ENCODE measurements at places on chromosomes 16 and 17. TPM values are rescaled to one million over a fixed set of nuclear protein-coding genes. Genes with fewer than 3 reads are reported as not detected.

DNA sequence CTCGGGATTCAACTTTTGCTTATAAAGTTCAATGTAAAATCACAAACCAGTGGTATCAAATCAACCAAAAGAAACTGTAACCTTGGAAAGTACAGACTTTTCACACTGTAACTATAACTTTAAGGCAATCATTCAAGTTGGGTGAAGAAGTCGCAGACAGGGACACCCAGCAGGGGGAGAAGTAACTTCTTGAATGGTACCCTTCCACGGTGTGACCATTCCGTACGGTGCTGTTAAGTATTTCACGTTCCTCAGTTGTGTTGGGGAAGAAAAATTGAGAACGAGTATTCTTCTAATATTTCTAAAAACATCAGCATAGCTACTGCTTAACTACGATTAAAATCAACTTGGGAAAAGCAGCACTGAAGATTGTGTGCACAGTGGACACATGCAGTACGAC is 55.8 kb downstream of the MYH10 start:
- DNase-seq = no peak

DNA sequence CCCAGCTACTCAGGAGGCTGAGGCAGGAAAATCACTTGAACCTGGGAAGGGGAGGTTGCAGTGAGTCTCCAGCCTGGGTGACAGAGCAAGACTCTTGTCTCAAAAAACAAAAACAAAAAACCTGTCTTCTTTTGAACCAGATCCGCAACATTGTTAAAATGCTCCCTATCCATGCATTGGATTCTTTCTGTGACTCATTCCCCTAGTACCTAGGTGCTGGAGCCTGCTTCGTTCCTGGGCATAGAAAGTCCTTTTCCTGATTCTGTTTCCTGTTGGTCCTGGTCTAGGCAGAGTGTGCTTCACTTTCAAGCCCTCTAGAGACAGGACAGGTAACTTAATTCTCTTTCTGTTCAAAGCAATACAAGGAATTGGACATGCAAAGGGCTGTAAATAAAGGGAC is 5.2 kb downstream of the EPN2 start:
- DNase-seq = no peak

DNA sequence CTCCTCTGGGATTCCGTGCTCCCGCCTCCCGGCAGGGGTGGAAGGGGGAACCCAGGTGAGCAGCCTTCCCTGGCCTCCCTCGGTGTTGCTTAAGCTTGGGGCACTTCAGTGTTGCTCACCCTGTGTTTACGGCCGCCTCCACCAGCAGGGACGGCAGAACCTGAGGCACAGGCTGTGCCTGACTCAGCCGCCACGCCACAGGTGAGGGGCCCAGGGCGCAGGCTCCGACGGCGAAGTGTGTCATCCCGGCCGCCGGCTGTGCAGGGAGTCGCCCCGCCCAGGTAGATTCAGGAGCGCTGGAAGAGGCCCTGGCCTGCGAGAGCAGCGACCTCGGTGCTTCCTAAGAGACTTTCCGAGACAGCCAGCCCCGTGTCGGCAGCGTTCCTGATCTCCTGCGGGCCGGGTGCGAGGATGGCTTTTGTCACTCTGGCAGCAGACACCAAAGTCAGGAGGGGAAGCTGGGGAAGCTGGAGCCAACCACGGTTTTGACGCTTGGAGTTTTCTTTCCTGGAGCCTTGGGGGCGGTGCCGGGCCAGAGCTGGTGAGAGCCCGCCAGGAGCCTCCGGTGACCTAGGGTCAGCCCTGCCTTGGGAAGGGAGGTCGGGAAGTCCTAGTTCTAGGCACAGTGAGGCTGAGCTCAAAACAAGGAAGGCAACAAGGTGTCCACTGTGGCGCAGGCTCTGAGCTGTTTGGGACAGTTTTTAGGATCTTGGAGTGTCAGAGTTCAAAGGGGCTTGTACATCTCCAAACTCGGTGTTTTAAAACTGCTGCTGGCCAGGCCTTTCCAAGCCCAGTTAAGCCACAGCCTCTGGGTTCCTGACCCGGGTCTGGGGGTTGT is 2.1 kb downstream of the GSE1 start:
- DNase-seq = peak; percentile 75

DNA sequence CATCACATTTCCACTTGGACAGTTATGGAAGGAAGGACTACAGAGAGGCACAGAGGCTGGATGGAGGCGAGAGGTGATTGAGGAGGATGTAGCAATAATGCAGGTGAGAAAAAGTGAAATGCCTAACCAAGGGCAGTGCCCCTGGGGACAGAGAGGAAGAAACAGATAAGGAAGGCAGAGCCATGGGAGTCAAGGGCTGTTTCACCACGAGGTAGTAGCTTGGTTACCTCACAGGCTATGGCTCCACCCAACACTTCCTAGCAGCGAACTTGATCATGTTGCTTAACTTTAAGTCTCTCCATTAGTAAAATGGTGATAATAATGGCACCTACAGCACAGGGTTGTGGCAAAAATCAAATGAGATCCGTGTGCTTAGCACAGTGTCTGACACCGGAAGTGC is 83.9 kb downstream of the YPEL2 start:
- DNase-seq = no peak

DNA sequence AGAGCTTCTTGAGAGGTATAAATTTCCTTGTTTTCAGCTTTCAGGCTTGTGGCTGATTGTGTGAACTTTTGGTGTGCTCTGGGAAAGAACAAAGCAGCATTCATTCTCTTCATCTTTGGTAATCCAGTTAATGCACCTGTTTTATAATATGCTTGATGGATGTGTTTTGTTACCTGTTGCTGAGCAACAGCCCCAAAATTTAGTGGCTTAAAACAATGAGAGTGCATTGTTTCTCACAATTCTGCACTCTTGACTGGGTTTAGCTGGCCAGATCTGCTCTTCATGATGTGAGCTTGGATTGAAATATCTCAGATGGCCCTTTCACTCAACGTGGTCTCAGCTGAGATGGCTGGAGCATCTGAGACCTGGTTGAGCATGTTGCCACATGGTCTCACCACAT is 58.7 kb upstream of the NOL11 start:
- no peak for DNase-seq

DNA sequence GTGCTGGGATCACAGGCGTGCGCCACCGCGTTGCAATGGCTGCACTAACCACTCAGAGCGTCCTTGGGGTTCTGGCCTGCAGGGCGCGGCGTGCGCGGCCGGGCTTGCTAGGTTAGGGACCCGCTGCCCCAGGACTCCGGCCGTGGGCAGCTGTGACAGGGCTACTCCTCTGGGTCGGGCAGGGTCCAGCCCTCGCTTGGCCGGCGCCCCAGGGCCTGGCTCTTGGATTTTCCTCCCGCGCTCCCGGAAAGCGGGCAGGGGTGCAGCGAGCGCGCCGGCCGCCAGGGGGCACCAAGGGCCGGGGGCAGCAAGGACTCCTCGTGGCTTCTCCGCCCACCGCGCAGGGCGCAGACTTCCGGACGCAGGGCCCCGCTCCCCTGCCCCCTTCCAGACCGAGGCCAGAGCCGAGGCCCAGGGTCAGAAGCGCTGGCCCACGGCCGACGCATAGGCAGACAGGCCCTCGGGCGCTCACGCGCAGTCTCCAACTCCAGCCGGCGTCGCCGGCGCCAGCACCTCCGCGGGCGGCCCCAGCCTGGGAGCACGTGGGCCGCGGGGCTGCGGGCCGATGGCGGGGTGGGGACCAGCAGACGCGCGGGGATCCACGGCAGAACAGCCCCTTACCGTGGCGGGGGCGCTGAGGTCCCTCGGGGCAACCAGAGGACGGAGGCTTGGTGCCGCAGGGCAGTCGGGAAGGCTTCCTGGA is 355 bp downstream of the TLE7 start:
- no peak for DNase-seq

- peak; percentile 75 for DNase-seq
Measured at GRCh38 chr16:3983081-3983520, 102.6 kb upstream of the CREBBP start.

DNA sequence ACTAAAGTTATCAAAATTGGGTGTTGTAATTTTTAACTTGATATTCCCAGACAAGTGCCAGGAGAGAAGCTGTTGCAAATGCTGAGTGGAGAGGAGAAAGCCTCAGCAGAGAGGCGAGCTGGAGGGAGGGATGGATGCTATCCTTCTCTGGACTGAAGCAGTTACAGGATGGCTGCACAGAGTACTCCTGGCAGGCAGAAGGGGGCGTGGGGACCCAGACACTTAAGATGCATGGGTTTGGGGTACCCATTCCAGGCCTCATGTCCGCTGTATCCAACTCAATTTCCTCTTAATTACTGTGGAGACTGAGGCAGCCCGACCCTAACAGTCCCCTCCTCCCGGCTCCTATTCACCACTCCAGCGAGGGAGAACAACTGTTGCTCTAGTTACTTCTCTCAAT is 25.4 kb upstream of the ALDH3A1 start:
- no peak for DNase-seq

- no peak for DNase-seq
Measured at GRCh38 chr17:5902181-5903140, 167.7 kb upstream of the WSCD1 start.

DNA sequence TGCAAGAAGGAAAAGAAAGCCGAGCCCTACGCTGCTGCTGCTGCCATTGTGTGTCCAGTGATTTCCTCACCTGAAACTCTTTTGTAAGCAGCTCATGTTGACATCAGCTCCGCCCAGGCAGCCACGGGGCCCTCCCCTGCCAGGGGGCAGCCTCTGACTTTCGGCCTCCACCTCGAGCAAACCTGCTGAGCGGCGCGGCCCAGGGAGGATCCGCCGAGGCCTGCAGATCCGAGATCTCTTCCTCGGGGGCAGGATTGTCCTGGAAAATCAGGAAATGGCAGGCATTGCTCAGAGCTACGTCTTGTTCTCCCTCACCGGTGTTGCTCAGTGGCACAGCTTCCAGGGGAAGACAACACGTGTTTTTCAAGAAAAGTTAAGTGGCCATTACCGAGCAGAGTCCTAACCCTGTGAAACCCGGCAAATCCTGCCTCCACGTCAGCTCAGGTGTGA is 35.6 kb upstream of the ZNF750 start:
- peak; percentile 59 for DNase-seq

- no peak for DNase-seq
Measured at GRCh38 chr16:29014561-29015069, 29.8 kb downstream of the LAT start.

- DNase-seq = no peak
Measured at GRCh38 chr17:40556884-40557414, 8.3 kb downstream of the CCR7 start.

GRCh38 chr16:71344315-71344905 is 14.1 kb upstream of the CALB2 start:
- DNase-seq = no peak

GRCh38 chr16:79295162-79295561 is 305.4 kb downstream of the MAF start:
- no peak for DNase-seq

DNA sequence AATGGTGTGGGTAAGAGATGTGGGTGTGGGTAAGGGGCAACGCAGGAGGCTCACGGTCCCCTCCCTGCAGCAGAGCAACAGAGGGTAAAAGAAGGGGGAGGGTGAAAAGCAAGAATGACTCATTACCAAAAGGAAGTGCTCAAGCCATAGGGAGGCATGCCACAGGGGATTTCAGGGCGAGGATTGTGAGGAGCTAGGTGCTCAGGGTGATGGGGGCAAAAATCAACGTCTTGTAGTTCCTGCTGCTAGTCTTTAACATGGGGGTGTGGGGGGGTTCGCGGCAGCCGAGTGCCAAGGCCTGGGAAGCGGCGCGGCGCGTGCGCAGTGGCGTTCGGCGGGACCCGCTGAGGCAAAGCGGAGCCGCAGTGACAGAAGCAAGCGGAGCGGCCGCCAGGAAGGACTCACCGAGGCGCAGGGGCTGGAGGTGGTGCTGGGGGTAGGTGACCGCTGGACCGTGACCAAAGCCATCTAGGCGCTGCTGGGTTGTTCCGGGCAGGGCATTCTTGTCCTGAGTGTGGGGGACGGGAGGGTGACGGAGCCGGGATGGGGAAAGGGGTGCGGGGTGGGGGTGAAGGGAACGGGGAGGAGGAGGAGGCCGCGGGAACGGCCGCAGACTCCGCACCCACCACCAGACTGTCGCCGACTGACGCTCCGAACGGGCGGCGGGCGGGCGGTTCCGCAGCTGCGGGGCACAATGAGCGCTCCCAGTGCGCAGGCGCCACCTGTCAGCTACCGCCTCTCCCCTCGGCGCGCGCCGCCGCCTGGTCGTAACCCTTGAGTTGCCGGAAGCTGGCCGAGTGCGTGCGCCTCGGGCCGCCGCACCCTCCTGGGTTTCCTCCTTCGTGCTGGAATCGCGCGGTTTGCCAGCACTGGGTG is at the start of gene SSH2:
Gene SSH2 (minus strand): TSS at position 696 of the 876 bp plus-strand sequence. CDS start 228 bp downstream, at position 468.
- peak; percentile 85 for DNase-seq

GRCh38 chr17:30950669-30951399 is 20.0 kb upstream of the RNF135 start:
- peak; percentile 93 for DNase-seq

- DNase-seq = no peak
Measured at GRCh38 chr16:66507731-66508239, 42.1 kb downstream of the TK2 start.

- DNase-seq = no peak
Measured at GRCh38 chr17:58918072-58918471, 162.4 kb downstream of the PPM1E start.

GRCh38 chr16:87074641-87075318 is 242.4 kb downstream of the C16orf95 start:
- no peak for DNase-seq

DNA sequence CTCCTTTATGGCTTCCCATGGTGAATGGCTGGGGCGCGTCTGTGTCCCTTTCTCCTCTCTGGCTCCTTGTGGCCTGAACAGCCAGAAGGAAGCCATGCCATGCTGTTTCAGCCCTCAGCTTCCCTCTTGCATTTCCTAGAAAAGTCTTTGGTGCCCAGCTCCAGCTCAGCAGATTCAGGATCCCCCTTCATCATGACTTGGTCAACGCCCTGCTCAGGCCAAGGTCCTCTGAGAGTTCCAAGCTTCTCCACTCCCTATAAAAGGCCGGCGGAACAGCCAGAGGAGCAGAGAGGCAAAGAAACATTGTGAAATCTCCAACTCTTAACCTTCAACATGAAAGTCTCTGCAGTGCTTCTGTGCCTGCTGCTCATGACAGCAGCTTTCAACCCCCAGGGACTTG is at the start of gene CCL13:
Gene CCL13 (plus strand): TSS at position 287 of the 400 bp plus-strand sequence. CDS start 47 bp downstream, at position 334.
- DNase-seq = no peak

MPHOSPH6 gene
- total RNA-seq = 14.4 TPM

KRTAP17-1 gene
- total RNA-seq = not detected

COG1 gene
- total RNA-seq = 50.6 TPM

ZNF205 gene
- 14.2 TPM for total RNA-seq
